Activated CD8-positive, alpha-beta memory T cell treated with anti-CD3 and anti-CD28 coated beads for 1 hour (primary cell): ENCODE measurements at places on chromosomes 3 and 15.

- no peak for DNase-seq
These were observed 160.8 kb downstream of the SYNPR start for GRCh38 chr3:63438826-63439371.

DNA sequence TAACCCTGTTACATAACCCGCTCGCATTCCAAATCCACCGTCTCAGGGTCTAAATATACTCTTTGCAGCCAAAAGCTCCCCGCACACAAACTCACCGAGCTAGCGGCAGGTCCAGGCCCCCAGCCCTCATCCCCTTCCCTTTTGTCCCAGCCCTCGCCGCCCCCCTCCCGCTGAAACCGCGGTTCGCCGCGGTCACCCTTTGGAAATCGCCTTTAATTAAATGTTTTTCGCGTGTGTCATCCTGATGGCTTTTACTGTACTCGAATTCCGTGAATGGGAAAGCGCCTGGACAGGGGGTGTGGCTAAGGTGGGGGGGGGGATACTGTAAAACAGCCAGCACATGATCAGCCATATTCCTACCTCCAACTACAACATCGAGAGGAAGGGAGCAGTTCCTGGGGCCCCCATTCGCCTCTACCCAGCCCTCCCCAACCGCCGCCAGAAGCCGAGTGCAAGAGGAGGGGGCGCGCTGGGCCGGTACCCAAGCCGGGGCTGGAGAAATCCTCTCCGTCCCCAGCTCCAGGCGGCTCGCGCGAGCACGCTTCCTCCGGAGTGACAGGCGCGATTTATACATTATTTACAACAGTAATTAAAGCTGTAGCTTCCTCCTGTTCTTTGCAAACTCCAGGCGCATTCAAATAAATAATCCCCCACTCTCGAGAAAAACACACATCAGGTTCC, 1.7 kb downstream of the RORA start:
- DNase-seq = no peak

DNA sequence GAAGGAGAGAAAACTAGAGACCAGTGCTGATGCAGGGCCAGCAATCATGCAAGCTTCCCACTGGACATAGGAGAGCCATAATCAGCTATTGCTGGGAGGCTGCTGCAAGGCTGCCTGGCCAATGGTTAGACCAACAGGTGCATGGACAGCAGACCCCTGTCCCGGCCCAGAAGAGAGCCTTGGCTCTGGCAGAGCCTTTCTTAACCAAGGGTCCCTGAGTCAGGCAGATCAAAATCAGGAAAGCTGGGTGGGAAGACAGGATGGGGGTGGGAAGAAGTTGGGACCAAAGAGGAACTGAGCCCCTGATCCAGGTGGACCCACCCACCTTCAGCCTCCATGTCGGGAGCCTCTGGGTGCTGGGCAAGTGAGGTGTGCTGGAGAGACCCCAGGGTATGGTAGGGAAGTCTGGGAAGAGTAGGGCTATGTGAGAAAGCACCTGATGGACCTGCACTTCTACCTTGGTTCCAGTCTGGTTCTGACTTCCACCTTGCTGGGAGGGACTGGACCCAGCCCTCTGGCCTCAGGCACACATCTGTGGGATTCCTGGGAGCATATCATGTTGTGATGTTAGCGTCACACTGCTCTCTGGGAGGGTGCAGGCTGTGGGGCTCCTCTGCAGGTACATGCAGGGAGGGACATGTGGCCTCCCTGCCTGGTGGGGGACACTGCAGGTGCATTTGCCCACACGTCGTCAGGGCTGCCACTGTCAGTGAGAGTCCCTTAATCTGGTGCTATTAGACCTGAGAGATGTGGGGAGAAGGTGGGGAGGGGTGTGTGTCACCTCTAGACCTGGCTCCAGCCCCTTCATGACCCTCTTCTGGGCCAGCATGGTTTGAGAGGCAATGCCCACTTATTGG, 24.7 kb downstream of the KY start:
- no peak for DNase-seq

DNA sequence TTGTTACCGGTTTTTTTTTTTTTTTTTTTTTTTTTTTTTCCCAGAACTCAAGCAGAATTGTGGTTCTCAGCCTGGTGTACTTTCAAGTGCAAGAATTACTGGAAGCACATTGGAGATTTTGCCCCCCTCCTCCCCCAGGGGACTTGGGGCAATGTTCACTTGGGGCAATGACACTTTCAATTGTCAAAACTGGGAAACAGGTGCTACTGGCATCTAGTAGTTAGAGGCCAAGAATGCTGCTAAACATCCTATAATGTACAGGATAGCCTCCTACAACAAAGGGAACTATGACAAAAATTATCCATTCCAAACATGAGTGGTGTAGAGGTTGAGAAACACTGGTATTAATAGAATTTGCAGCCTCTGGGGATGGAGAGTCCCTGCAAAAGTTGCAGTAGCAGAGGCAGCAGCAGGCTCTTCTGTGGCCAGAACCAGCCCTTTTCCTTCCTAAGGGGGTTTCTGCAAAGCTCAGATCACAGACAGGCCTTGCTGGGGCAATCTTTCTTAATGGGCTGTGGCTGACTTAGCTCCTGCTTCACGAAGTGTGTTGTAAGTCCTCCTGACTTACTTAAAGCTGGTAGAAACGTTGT, 144.3 kb upstream of the MRPS22 start:
- no peak for DNase-seq

- DNase-seq = no peak
These were observed 320.3 kb downstream of the GAP43 start for GRCh38 chr3:115943579-115943978.

- DNase-seq = no peak
These were observed 1.3 kb upstream of the MASP1 start for GRCh38 chr3:187292631-187293515.

DNA sequence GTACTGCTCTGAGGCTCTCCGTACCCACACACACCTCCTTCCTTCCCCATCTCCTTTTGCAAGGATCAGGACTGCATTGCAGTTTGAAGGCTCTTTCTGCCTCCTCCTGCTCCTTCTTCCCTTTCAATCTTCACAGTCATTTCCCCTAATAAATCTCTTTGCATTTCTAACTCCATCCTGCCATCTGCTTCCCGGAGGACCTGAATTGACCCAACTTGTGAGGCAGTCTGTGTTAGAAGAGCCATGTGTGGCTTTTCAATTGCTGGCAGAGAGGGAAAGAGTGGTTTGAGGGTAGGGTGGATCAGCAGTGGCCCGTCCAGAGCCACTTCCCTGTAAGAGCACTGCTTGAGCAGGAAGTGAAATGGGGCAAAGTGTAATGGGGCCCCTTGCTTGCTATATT, 35.8 kb downstream of the ANAPC13 start:
- DNase-seq = no peak

DNA sequence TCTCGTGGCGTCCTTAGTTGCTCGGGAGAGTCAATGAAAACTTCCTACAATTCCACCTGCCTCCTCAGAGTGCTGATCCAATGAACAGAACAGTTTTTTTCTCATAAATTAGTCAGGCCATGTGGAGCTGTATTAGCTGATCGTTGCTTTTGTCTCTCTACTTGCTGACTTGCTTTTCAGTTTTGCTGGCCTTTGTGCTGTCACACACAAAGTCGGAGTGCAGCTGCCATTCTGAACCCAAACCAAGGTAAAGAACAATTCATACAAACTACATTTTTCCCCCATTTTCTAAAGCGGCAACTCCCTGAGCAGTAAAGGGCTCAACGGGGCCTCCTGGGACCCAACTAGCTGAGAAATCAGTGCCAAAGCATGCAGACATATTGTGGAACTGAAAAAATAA, 43.1 kb downstream of the MEIS2 start:
- no peak for DNase-seq

GRCh38 chr3:32614956-32615355, 44.3 kb upstream of the DYNC1LI1 start:
- no peak for DNase-seq

DNA sequence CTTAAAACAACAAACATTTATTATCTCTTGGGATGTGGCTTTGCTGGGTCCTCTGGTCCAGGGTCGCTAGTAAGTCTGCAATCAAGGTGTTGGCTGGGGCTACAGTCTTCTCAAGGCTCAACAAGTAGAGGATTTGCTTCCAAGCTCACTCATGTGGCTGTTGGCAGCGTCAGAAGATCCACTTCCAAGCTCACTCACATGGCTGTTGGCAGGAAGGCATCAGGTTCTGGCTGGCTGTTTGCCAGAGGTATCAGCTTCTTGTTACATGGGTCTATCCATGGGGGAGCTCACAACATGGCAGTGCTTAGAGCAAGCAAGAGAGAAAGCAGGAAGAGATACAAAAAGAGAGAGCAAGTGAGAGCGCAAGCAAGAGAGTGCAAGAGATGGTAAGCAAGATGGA, 15.0 kb upstream of the BNC1 start:
- DNase-seq = no peak

GRCh38 chr3:124834723-124835718, 52.1 kb downstream of the ITGB5 start:
- DNase-seq = no peak

GRCh38 chr15:73709686-73710085, 25.5 kb downstream of the CD276 start:
- no peak for DNase-seq

- no peak for DNase-seq
These were observed 45.7 kb downstream of the EIF2AK4 start for GRCh38 chr15:39979606-39980005.

GRCh38 chr15:34813446-34814190, 18.3 kb upstream of the ACTC1 start:
- DNase-seq = no peak

DNA sequence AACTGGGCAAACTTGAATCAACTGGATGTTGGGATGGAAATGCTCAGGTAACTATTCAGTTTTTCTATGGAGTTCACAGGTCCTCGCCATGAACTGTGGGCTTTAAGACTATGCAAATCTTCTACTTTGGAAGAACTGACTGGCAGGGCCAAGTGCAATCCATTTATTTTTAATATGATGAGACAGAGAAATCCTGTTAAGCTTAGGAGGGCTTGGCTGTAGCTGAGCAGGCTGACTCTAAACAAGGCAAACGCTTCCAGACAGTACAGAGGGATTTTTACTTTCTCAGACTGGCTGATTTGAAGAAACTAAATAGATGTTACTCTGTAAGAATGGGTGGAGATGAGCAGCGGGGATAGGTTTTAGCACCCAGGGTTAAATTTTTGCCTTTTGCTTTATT, 194.2 kb upstream of the ICE2 start:
- DNase-seq = no peak

DNA sequence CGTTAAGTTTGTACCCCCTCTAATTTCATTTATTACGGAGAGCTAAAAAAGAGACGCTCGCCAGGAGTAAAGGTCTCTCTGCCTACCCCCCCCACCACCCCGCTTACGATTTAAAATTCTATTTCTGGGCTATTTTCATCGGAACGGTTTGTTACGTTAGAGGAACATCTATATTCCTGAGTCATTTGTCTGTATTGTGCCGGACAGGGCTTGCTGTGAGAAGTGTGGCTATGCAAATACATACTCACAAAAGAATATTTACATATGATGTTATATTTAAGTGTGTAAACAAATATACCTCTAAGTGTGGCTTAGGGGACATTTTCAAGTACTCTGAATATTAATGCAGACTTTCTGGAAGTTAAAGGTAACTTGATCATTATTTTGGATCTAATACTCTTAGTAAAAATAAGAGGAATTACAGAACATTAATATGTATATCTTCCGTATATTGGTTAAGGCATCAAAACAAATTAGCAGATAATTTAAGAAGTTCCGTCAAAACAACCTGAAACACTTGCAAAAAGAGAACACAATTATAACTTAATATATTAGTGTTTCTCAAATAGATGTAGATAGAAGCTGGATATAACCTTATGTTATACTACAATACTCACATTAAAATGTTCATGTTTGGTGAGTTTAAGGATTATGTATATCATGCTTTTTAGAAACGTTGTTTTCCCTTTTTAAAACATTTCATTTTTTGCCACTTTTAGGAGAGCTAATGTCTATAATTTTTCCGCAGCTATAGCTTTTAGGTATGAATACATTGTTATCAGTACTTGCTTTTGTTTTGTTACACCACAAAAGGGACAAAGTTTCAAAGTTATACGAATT, 1.6 kb upstream of the SHOX2 start:
- DNase-seq = no peak

- no peak for DNase-seq
These were observed 2.2 kb upstream of the MLF1 start for GRCh38 chr3:158568784-158569183.

GRCh38 chr15:60710656-60711055, 231.7 kb upstream of the ICE2 start:
- DNase-seq = no peak

DNA sequence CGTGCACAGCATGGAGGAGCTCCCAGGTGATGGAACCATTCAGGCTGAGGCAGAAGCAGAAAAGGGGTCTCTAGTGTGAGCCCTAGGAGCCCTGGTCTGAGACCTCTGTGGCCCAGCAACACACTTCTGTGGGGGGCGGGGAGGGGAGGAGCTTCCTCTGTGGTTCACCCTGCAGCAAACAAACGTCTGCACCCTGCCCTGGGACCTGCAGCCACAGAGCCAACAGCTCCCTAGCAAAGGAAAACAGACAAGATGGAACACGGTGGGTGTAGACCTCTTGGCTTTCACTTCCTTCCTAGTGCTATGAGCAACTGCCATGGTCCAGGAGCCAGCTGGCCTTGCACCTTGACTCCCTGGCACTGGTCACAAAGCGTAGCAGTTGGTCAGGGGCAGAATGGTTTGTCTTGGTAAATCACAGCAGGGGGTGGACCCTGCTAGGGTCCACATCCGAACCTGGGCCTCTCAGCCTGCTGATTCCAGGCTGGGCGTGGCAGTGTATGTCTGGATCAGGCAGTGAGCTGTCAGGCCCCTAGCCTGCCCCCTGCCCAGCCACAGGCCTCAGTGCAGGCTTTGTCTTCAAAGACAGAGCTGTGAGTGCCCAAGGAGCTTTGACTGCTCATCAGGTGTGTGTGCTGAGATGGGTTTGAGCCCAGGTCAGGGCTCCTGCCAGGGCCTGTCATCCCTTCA, 6.7 kb downstream of the AMIGO3 start:
- DNase-seq = no peak

- DNase-seq = no peak
These were observed 20.6 kb upstream of the VEPH1 start for GRCh38 chr3:157523814-157524213.

GRCh38 chr3:121490161-121490560, 55.6 kb downstream of the POLQ start:
- DNase-seq = no peak

GRCh38 chr3:166607933-166608521, 770.8 kb upstream of the BCHE start:
- DNase-seq = no peak

DNA sequence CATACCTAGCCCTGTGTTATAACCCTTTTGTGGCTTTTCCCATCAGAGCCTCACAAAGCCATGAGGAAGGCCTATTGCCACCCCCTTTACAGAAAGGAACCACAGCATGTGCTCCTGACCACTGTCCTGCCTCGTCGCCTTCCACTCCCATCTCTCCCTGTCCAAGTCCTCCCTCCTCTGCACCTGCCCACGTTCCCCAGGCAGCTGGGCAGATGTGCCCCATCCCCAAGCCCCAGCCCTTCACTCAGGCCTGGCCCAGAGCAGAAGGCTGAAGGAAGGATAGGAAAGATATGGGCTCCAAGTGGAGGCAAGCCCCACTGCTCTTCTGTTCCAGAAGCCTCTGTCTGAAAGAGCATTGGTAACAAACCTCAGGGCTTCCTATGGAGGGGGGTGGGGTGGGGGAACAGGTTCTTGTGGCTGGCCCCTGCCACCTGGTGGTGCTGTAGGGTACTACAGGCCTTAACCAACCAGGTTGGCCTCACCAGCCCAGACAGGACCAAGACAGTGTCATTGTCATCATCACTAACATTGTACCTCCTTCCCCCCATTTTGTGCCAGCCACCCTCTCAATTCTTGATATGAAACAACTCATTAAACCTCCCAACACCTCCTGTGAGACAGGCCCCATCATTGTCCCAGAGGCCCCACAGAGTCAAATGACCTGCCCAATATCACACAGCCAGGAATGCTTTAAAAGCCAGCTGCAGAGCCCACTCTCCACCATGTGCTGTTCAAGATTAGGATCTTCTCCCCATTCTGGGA, 10.0 kb downstream of the POC1A start:
- peak; percentile 75 for DNase-seq
